ENCODE measurements at places on chromosomes 6 and 20. TPM values are rescaled to one million over a fixed set of nuclear protein-coding genes. Genes with fewer than 3 reads are reported as not detected.

DNA sequence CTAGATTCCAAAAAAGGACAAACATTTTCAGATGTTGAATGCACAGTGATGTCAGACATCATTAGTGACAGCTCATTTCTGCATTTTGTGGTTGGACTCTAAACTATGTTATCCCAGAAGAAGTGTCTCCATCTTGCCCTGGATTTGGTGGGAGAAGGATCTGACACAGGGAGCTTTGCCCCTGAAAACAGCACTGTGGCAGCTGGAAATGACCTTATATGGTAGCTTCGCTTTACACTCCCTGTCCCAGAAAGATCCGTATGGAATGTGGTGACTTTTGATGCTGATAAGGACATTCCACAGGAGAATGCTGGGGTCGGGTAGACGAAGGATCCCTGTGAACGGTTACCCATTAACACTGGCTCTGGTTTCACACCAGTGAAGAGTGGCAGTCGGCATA lies 87.2 kb upstream of the EDN1 start:
- no peak for DNase-seq

DNA sequence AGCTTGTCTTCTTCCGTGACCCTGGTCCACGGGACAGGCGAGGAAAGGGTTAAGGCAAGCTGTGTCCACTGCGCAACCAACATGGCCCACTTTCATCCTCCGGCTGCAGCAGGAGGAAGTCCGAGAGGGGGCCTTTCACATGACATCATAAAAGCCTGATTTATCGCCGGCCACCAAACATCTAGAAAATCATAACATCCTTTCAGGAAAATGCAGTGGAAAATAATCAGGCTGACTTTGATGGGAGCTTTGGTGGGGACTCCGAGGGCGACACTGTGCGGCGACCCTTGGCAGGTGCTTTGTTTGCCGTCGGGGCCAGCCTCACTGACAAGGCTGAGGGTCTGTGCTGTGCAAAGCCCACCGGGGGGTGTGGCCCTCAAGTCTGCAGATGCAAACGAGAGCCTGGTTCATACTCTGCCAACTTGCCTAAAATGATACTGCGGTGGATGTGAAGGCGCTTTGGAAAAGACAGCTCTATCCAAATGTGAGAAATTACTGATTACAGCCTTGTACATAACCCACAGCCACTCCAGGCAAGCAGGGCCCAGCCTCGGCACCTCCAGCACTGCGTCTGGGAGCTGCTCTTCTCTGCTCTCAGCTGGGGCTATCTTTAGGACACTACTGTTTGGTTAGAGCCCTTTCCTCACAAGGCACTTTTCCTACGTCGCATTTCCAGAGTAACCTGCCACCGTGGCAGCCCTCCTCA lies 25.7 kb downstream of the FOXC1 start:
- peak; percentile 48 for DNase-seq

The NEU1 gene
- 26.8 TPM for total RNA-seq

The TRAPPC3L gene
- 0.24 TPM for total RNA-seq

GRCh38 chr20:9185511-9185910 lies 116.6 kb downstream of the PLCB4 start:
- no peak for DNase-seq

The MAPK13 gene
- 4.6 TPM for total RNA-seq

- DNase-seq, result no peak
These were observed 14.3 kb downstream of the ZNF451 start for GRCh38 chr6:57104336-57104735.

- no peak for DNase-seq
These were observed 235.2 kb downstream of the ARID1B start for GRCh38 chr6:157012355-157012754.

The KHDC1 gene
- total RNA-seq, result 4.1 TPM

- DNase-seq, result no peak
These were observed 491.8 kb downstream of the BTBD3 start for GRCh38 chr20:12409501-12409900.
